ENCODE measurements at places on chromosomes 7 and 10. TPM values are rescaled to one million over a fixed set of nuclear protein-coding genes. Genes with fewer than 3 reads are reported as not detected.

DOCK4 gene
- 16.5 TPM for total RNA-seq

ADAM12 gene
- 1.3 TPM for total RNA-seq

ASAH2 gene
- 3.2 TPM for total RNA-seq

HOXA11 gene
- not detected for total RNA-seq

CYP26C1 gene
- total RNA-seq, result 0.12 TPM

NOS3 gene
- total RNA-seq, result 2.4 TPM

KLF14 gene
- total RNA-seq, result not detected

ORAI2 gene
- total RNA-seq, result 2.9 TPM

TAS2R5 gene
- total RNA-seq, result 0.51 TPM

SEMA3A gene
- 0.29 TPM for total RNA-seq

ERVW-1 gene
- not detected for total RNA-seq

TMEM225B gene
- total RNA-seq, result 1.4 TPM

GRCh38 chr10:48251525-48252353 lies 22.8 kb downstream of the FRMPD2 start:
- DNase-seq, result no peak

DNA sequence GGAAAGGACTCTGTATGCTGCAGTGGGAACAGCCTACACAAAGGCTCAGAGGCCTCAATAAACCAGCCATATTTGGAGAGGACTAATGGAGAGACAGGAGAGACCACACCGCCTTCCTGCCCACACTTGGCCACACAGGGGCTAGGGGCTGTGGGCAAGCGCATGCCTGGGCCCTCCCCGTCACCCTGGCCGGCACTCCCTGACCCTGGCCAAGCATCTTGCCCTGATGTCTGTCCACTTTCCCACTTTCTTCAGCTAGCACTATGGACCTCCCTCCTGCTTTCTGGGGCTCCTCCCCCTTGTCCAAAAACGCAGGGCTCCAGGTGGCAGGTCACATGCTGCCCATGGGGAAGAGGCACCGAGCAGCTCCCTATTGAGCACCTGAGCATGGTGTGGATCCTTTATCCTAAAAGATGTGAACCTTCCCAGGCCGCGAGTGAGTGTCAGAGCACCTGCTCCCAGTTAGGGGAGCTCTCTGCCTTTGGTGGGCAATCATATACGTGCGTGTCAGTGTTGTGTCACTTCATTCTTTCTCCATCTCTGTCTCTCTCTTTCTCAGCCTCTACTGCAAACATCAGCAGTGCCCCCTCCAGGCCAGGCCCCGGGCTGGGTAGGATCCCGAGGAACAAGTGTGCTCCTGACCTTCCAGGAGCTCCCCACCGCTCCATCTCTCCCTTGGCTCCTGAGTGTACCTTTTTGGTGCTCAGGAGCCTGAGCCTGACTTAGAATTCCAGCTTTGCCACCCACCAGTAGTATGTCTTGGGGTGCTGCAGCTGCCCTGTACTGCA lies 74.0 kb downstream of the ZMIZ1 start:
- DNase-seq, result no peak

GRCh38 chr7:96936621-96937020 lies 68.7 kb upstream of the DLX6 start:
- DNase-seq, result no peak

- no peak for DNase-seq
Measured at GRCh38 chr10:89773081-89773480, 71.7 kb downstream of the KIF20B start.

DNA sequence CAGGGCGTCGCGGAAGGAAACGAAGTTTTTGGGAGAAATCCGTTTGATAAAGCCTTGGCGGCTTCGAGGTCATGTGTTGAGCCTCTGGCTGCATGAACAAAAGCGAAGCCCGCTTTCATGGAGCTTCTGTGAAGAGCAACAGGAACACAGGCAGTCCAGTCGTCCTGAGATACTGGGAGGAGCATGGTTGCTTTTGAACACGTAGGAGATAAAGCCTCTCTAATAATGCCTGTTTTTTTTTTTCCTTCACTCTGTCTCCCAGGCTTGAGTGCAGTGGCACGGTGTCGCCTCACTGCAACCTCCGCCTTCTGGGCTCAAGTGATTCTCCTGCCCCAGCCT lies 473 bp upstream of the ZNF32 start:
- DNase-seq, result no peak

DNA sequence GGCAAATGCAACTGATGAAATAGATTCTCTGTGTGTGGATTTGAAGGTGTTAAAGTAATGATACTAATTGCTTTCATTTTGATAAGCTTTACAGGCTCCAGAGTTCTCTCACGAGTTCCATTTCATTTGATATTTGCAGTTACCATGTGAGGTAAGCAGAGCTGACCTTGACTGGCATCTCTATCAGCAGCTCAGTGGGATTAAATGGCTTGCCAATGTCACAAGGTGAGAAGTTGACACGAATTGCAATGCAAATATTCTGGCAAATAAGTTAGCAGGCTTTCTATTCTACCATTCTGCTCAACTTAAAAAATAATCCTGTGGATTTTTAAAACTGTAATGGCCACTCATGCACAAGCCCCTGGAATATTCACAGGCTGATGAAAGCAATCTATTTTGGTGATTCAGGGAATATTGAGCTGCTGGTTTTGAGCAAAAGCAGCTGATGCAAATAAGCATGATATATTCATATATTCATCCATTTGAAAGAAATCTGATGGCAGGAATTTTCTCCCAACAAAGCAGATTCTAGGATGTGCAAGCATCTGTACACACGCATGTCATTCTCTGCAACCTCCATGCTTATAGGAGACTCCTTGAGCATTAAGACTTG lies 64.5 kb upstream of the ANKRD1 start:
- DNase-seq, result no peak

GRCh38 chr10:489330-489729 lies 200.1 kb downstream of the DIP2C start:
- DNase-seq, result no peak

DNA sequence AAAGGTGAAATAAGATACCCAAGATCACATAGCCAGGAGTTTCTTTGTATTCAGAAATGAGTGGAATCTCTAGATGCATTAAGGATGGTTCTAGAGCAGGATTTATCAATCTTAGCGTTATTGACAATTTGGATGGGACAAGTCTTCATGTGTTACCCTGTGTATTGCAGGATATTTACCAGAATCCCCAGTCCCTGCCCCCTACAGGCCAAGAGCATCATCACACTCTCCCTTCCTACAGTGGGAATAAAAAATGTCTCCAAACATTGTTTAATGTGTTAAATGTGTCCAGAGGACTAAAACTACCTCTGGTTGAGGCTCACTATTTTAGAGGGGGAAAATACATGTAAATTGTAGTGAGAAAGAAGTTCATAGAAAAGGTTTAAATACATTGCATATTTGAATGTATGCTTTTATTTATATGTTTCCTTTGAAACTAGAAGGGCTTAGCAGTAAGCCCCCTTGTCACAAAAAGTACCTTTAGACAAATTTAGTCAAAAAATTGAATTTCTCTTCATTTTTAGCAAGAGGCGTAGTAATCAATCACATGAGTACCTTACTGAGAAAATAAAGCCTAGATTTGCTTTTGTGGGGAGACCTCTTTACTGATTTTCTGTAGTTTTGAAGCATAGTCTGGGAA lies 141.2 kb downstream of the MLLT10 start:
- DNase-seq, result no peak

- DNase-seq, result no peak
Measured at GRCh38 chr10:128660726-128661125, 534.5 kb upstream of the MKI67 start.

DNA sequence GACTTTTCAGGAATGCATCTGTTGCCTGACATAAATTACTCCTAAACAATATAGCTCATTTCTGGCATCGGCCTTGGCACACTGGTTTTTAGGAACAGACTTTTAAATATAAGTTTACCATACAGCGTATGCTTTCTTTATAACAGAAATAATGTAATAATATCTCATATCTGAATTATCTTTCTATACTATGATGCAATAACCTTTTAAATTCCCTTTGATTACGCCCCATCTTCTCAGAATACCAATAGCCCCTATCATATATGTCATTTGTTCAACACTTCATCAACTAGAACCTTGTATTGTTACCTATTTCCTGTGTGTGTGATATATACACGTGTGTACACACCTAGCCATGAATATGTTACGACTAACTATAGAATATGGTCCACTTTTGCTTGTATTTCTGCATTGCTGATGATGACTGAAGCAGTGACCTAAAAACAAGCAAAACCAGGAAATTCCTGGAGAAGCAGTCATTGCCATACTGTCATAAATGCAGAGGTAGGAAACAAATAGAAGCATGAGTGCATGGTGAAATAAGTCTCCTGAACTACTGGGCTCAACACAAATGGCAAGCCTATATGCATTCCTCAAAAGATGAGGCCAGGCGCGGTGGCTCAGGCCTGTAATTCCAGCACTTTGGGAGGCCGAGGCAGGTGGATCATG lies 618.4 kb upstream of the NRP1 start:
- DNase-seq, result no peak

- no peak for DNase-seq
Measured at GRCh38 chr7:2104716-2105115, 128.0 kb downstream of the MAD1L1 start.

DNA sequence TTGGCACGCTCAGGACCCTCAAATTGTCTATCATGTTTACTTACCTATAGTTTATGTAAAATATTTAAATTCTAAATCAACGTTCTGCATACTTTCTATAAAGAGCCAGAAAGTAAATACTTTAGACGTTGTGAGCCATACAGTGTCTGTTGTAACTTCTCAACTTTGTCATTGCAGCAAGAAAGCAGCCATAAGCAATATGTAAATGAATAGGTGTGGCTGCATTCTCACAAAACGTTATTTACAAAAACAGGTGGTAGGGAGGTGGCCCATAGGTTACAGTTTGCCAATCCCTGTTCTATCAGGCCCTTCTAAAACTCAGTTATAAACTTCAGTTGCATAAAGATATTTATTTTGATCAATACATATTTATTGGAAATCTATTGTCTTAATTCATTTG lies 12.1 kb upstream of the NPY start:
- no peak for DNase-seq

DNA sequence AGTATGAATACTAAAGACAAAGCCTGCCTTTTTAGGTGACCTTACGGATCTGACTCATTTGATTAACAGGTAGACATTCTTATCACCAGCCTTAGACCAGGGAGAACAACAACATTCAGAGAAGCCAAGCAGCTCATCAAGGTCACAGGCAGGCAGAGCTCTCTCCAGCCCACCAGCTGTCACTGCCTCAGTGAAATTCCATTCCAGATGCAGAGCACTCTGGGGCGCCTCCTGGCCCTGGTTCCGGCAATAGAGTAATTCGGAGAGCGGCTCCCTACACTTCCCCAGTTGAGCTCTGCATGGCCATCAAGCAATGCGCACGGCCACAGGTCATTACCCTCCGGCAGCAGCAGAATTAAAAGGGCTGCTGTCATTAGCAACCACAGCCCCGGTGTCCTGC lies 164.7 kb downstream of the TCERG1L start:
- DNase-seq, result no peak
